ENCODE measurements at places on chromosomes 5 and 9.

DNA sequence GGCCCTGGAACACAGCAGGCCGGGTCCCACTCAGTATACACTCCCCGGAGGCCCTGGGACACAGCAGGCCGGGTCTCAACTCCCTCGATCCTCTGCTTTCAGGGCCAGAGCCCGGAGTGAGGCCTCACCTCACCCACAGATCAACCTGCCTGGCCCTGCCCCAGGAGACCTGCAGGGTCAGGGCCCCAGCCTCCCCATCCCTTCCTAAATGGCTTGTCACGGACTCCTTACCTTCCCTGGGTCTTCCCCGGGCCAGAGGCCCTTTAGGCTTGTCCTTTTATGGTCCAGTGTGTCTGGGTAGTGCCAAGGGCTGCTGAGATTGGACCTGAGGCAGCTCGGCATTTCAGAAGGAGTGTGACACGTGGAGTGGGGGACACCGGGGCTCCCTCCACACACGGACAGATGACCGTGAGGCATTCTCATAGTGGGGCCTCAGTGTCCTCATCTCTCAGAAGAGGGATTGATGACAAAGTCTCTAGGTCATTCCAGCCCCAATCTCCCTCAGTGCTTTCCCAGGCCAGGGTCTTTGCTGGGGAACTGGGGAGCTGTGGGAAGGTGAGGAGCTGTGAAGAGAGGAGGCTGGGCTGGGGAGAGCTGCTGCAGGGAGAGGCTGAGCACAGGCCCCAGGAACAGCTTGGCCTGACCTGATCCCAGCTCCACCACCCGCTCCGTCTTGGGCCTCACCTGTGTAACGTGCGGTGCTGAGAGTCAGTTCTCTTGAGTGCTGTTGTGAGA is 18.0 kb upstream of the PLEKHG4B start:
- DNase-seq = no peak

DNA sequence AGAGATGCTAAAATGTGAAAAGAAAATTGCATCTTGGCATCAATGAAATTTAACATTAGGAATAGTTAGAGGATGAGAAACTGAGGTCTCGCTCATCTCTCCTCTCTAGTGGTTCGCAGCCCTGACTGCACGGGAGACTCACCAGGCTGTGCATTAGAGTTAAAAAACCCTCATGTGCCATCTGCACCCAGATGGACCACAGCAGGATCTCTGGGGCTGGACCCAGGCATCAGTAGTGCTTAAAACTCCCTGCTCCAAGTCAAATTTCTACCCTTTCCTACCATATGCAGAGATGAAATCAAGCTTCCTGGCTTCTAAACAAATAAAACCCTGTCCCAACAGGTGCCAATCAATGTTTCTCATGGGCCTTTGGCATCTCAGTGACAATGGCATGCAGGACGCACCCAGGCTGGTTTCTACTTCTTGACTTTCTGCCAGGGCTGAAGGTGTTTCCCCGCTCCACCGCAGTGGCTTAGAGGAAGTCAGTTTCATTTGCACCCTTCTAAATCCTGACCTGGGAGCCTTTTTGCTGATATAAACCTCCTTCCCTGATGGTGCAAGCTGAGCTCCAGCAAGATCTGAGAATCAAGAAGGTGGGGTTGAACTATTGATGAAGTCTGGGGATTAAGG is 132.6 kb downstream of the NSG2 start:
- no peak for DNase-seq

DNA sequence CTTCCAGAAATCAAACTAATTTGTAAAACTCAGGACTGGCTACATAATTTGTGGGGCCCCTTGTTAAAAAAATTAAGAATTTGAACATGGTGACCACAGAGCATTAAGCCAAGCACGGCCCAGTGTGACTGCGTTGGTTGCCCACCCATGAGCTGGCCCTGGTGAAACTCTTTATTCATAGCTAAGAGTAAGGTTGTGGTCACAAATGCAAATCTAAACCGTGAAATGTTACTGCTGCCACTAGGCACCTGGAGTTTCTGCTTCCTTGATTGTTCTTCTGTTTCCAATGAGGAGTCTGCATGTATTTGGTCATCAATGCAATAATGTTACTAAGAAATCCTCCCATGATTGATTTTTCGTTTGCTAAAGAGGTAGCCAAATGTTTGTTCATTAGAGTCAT is 4.2 kb downstream of the GCNT1 start:
- DNase-seq = no peak

DNA sequence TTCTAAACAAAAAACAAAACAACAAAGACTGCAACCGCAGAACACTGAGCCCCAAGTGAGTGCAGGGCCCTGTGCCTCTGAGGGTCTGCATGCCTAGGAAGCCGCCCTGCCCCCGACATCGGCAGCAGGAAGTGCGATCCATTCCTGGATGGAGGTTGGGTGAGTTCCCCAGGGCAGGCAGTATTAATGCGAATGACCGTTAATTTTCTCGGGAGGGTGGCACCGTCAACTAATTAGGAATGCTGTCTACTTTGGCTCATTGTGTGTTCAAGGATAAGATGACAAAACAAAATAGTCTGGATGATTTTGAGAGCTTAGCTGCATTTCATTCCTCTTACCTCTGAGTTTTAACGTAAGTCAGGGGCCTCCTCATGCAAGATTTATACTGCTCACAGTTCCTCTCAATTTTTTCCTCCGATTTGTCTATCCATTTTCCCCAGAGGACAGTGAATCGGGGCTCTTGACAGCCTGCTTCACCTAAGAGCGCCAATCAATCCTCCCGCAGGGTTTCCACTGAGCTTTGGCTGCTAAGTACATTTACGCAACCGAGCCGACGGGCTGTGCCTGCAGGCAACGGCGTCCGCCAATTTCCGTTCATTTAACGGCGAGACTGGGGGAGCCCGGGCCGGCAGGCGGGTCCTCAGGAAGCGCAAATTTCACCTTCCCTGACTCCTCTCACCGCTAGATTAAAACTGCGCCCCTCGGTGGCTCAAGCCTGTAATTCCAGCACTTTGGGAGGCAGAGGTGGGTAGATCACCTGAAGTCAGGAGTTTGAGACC is 2.9 kb upstream of the NXNL2 start:
- DNase-seq = no peak

DNA sequence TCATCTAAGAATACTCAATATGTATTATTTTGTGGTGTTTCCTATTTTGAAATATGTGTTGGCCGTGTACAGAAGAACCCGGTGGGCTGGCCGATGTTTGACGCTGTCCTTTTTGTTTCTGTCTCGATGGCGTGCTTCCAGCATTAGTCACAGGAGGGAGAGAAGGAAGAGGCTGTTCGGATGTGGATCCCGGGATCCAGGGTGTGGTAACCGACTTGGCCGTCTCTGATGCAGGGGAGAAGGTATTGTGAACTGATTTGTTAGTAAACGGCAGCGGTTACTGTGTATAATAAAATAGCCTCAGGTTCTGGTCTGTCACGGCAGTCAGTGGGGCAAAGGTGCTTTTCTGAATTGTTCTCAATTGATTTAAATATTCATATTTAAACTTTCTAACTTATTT is 275.0 kb downstream of the ARHGEF28 start:
- DNase-seq = no peak

- no peak for DNase-seq
Observed at GRCh38 chr5:20248118-20248517, 260.1 kb upstream of the CDH18 start.

DNA sequence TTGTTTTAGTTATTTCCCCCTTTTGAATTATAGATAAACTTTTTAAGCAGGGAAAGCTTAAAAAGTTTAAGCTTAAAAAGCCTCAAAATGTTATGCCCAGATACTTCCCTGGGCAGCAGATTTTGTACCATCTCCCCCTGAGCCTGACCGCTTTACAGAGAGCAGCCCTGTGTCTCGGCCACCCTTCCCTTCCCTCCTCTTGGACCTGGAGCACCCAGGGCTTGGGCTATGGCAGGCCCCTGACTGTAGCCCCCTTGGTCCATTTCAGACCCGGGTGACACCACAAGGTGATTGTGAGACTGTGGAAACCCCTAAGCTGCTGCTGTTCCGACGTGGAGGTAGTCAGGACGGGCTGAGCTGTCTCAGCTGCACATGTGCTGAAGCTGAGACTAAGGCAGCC is 97.7 kb downstream of the RALGPS1 start:
- DNase-seq = no peak

DNA sequence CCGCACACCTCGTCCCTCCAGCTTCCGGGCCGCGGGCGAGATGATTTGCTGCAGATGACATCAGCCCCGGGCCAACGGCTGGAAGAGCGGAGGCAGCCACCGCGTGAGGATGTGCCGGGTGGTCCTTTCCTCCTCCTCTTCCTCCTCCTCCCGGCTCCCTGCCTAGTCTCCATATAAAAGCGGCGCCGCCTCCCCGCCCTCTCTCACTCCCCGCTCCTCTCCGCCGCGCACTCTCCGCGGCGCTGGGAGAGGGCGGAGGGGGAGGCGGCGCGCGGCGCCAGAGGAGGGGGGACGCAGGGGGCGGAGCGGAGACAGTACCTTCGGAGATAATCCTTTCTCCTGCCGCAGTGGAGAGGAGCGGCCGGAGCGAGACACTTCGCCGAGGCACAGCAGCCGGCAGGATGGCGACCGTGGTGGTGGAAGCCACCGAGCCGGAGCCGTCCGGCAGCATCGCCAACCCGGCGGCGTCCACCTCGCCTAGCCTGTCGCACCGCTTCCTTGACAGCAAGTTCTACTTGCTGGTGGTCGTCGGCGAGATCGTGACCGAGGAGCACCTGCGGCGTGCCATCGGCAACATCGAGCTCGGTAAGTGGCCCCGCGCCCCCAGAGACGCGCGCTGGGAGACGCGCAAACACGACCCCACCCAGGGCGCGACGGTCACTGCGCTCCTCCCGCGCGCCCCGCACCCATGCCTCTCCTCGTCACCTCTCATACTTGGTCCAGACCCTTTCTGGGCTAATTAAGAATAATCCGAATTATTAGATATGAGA is at the start of gene MAP1B:
MAP1B (plus strand) TSS at position 345 of the 770 bp plus-strand sequence; CDS start at position 402, 57 bp downstream.
- DNase-seq = no peak

GRCh38 chr5:176360894-176361436 is 599 bp downstream of the KIAA1191 start:
- no peak for DNase-seq

GRCh38 chr5:157487358-157487757 is 27.3 kb downstream of the NIPAL4 start:
- DNase-seq = no peak

DNA sequence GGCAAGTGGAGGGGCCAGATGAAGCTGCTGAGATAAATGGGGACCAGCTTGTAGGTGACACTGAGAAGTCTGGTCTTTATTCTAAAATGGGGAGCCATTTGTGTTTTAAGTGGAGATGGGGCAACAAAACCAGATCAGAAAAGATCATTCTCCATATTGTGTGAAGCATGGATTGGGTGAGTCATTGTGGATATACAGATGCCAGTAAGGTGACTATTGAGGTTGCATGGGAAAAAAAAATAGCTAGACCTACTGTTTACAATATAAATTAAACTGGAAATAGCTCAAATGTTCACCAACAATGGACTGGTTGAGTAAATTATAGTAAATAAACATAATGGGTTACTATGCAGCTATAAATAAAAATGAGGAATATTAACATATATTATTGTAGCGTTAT is 5.4 kb upstream of the MAP1B start:
- DNase-seq = no peak

DNA sequence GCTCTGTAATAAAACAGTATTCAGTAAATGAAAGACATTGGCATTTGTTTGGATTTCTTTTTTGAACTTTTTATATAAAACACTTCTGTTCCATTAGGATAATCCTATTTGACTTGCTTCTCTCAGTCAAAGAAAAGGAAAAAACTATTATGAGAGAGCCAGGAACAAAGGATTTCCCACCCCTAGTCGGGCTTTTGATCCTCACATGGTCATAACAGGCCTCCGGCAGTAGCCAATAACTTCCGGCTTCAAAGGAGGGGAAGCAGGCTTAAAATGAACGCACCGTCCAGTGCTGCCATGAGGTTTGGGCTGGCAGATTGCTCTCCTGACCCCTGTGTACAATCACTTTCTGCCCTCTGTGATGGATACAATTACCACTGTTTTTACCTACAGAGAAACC is 209.3 kb downstream of the ZNF608 start:
- DNase-seq = no peak

DNA sequence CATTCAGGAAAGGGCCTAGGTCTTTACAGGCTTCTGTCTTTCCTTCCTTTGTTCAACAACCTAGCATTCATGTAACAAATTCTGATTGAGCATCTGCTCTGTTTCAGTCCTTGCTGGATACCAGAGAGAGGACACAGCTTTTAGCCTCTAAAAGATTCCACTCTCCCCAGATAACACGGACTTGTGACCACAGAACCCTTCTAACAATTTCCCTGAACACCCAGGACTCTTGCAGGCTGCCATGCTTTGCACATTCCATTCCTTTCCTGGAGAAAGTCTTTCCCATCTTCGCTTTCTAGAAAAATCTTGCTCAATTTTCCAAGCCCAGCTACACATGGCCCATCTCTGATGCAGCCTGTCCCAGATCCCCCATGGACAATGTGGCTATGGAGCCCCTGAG is 310.9 kb downstream of the ACTL7B start:
- no peak for DNase-seq

GRCh38 chr5:39379693-39380092 is 15.4 kb upstream of the C9 start:
- no peak for DNase-seq

GRCh38 chr9:112863214-112863613 is 27.5 kb downstream of the SLC46A2 start:
- no peak for DNase-seq

DNA sequence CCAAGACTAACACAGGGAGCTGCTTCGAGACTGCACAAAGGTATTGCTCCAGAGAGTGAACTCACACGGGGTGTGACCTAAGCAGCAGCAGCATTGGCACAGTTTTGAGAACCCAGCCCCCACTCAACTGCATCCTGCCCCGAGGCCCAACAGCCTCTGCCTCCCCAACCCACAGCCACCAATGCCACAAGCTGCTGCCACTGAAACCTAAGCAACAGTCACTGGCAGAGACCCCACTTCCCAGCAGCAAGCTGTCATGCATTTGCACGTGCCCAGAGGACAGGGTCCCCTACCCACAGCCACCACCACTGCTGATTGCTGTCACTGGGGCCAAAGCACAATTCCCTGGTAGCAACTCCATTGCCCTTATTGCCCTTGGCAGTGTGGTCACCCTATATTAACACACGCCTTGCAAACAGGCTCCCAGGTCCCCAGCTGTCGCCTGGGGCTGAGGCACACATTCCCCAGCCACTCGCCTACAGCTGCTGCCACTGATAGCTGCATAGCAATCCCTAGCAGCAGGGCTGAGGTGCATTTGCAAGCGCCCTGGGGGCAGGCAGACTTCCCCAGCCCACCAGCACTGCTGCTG is 141.0 kb downstream of the AGTPBP1 start:
- no peak for DNase-seq

DNA sequence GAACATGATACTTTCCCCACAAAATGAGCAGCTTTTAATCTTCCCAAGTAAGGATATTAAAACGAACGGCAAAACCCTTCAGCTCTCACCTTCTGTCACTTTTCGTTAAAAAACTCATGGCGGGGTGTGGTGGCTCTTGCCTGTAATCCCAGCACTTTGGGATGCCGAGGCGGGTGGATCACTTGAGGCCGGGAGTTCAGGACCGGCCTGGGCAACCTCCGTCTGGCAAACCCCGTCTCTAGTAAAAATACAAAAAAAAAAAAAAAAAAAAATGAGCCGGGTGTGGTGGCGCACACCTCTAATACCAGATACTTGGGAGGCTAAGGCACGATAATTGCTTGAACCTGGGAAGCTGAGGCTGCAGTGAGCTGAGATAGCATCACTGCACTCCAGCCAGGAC is 902 bp downstream of the TMED9 start:
- DNase-seq = no peak
